ENCODE measurements at places on chromosomes 1 and 21. TPM values are rescaled to one million over a fixed set of nuclear protein-coding genes. Genes with fewer than 3 reads are reported as not detected.

GRCh38 chr21:45857761-45858160, 123.8 kb upstream of the COL6A1 start:
- H3K27ac ChIP-seq: no peak overlapping the region
- DNase-seq: no peak
- H3K36me3 ChIP-seq: no peaks in the 10 kb centered on the region
- H3K4me1 ChIP-seq: no peaks in the 10 kb centered on the region
- no peaks in the 10 kb centered on the region for H3K27me3 ChIP-seq

DNA sequence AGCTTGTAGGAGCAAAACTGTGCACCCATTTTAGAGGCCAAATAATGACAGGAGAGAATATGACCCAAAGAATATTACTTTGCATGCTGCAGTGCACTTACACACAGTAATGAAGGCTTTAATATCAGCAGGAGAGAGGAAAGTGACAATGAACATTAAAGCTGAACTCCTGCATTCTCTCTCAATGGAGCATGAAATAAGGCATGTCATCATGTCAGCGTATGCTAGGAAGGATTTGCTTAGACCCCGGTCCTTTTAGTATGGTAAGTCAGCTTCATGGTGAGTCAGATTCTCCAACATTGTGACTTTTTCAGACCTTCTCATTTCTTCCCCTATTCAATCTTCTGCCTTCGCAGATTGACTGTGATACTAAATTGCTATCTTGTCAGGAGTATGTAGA, 210.7 kb upstream of the TMPRSS15 start:
- no peak for DNase-seq
- H3K4me3 ChIP-seq: no peak overlapping the region
- H3K36me3 ChIP-seq: no peaks in the 10 kb centered on the region
- H3K27ac ChIP-seq: no peak overlapping the region
- no peaks in the 10 kb centered on the region for H3K4me1 ChIP-seq

DNA sequence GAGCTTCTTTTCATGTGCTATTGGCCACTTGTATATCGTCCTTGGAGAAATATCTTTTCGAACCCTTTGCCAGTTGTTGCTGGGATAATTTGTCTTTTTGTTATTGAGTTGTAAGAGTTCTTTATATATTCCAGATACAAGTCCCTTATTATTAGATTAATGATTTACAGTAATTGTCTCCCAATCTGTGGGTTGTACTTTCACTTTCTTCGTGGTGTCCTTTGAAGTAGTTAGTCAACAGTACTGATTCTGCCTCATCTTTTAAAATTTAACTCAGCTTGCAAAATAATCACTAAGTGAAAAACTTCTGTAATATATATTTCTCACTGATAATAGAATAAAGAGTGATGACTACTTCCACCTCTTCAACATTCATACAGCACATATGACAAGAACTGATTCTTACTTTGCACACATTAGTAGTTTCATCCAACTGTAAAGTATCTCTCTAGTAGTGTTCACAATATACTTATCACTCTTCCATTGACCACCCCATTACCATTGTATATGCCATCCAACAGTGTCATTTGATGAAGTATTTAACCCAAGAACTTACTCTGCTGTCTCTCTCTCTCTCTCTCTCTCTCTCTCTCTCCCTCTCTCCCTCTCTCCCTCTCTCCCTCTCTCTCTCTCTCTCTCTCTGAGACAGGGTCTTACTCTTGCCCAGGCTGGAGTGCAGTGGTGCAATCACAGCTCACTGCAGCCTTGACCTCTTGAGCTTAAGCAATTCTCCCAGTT, 104.2 kb upstream of the DMRTA2 start:
- peaks cover 34% of the 10 kb centered on the region for H3K36me3 ChIP-seq
- H3K4me1 ChIP-seq: no peaks in the 10 kb centered on the region
- DNase-seq: no peak
- H3K27me3 ChIP-seq: no peaks in the 10 kb centered on the region
- H3K27ac ChIP-seq: no peak overlapping the region

- H3K4me1 ChIP-seq: no peaks in the 10 kb centered on the region
- no peak overlapping the region for H3K27ac ChIP-seq
- DNase-seq: no peak
- no peaks in the 10 kb centered on the region for H3K27me3 ChIP-seq
Observed at GRCh38 chr1:227773558-227773957, 38.3 kb downstream of the SNAP47 start.

PTCH2 gene
- total RNA-seq: 0.45 TPM

DNA sequence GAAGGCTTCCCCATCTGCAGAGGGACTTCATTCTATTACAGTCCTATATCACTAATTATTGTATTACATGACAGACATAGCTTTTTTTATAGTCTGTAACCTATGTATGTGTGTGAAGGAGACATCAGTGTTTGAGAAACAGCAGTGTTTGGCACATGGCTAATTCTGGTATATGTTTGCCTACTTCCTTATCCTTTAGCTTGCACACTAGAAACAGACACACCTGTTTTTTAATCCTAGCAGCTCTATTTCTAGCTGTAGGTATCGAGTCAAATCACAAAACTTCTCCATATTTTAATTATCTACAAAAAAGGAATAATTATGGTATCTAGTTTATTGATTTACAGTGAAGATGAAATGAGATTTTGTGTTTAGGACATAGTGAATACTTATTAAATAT, 129.4 kb upstream of the CACYBP start:
- no peaks in the 10 kb centered on the region for H3K36me3 ChIP-seq
- H3K27me3 ChIP-seq: no peaks in the 10 kb centered on the region
- H3K4me3 ChIP-seq: no peak overlapping the region
- H3K4me1 ChIP-seq: peaks cover 5% of the 10 kb centered on the region

CELA2B gene
- total RNA-seq: not detected

GRCh38 chr1:14672005-14672404, 73.5 kb downstream of the KAZN start:
- no peak for DNase-seq
- H3K27me3 ChIP-seq: no peaks in the 10 kb centered on the region
- H3K4me3 ChIP-seq: no peak overlapping the region
- H3K36me3 ChIP-seq: no peaks in the 10 kb centered on the region

PEAR1 gene
- 6.3 TPM for total RNA-seq

DNA sequence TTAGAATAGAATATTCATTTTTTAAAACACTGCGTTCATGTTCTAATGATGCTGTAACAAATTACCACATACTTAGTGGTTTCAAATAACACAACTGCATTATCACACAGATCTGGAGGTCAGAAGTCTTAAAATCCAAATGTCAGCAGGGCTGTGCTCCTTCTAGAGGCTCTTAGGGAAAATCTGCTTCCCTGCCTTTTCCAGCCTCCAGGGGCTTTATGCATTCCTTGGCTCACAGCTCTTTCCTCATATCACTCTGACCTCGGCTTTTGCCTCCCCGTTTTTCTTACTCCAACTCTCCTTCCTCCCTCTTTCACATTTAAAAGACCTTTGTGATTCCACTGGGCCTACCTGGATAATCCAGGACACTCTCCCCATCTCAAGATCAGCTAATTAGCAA, 18.6 kb upstream of the FMN2 start:
- H3K36me3 ChIP-seq: no peaks in the 10 kb centered on the region
- no peak overlapping the region for H3K27ac ChIP-seq
- no peak for DNase-seq
- H3K27me3 ChIP-seq: no peaks in the 10 kb centered on the region
- no peaks in the 10 kb centered on the region for H3K4me1 ChIP-seq

DNA sequence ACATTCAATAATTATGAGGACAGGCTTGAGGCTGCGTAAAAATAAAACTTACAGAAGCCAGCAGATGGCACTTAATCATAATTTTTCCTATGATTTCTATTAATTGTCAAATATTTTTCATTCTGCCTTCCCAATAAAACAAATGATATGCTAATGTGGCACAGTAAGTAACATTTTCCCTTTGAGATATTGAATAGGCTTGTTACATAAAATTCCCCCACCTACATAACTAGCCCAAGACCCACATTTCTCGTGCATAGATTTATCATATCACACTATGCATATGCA, 55.4 kb upstream of the PTGFRN start:
- H3K27me3 ChIP-seq: no peaks in the 10 kb centered on the region
- H3K27ac ChIP-seq: no peak overlapping the region
- peaks cover 7% of the 10 kb centered on the region for H3K4me1 ChIP-seq
- H3K36me3 ChIP-seq: no peaks in the 10 kb centered on the region
- DNase-seq: no peak

DNA sequence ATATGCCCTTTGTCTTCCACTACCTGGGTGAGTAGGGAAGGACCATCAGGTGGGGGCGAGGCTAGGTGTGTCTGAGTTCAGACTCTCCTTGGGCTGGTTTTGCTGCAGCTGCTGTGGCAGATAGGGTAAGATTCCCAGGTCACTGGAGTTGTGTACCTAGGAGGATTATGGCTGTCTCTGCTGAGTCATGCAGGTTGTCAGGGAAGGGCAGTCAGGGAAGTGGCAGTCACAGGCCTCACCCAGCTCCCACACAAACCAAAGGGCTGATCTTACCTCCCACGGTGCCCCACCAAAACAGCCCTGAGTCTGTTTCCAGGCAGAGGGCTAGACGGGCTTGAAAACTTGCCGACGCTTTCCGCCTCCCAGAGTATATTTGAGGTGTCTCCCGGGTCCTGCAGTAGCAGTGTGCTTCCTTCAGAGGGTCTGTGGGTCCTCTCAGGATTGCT, 201.6 kb upstream of the PLXNA2 start:
- H3K36me3 ChIP-seq: no peaks in the 10 kb centered on the region
- H3K27me3 ChIP-seq: peaks cover 3% of the 10 kb centered on the region
- DNase-seq: no peak
- H3K4me1 ChIP-seq: no peaks in the 10 kb centered on the region
- no peak overlapping the region for H3K27ac ChIP-seq
- H3K4me3 ChIP-seq: no peak overlapping the region

CHI3L1 gene
- total RNA-seq: not detected

DNA sequence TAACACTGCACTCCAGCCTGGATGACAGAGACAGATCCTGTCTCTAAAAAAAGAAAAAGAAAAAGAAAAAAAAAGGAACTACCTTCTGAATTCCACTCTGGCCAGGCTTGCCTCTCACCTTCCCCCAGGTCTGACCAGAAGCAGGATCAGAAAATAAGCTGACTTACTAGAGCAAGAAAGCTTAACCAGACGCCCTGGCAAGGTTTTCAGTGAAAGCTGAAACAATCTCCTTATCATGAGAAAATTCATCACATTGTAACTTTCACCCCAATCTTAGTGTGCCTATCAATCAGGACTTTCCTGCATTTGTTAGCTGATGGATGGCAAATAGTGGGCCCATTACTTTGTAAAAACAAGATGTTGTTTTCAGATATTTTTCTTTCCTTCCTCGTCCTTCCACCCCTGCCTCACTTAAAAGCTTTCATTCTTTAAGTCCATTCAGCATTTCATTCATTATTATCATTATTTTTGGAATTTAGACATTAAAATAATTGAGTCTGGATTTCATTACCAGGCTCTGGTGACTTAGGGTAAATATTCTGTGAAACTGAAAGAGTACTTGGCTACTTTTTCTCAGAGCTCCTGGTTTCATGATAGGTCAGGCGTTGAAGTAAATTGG, 96.5 kb upstream of the CD34 start:
- DNase-seq: no peak
- H3K36me3 ChIP-seq: no peaks in the 10 kb centered on the region
- peaks cover 13% of the 10 kb centered on the region for H3K4me1 ChIP-seq
- H3K27me3 ChIP-seq: no peaks in the 10 kb centered on the region

PPIAL4G gene
- not detected for total RNA-seq

NCAM2 gene
- 3.8 TPM for total RNA-seq

DNA sequence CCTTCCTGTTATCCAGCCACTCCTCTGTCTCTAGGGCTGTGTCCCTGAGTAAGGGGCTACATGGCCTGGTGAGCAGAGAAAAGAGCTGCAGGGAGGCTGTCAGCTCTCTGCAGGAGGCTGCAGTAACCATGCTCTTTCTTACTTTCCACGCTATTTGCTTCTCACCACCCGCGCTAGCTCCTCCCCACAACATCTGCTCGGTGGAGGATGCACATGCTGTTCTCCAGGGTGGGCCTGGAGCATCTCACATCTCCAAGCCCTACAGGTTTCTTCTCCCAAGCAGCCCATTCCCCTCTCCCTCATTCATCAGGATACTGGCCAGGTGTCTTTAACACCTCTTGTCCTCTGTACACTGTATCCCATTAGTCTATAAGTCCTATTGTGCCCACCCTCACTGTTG, 103.8 kb downstream of the IER5 start:
- DNase-seq: no peak
- no peaks in the 10 kb centered on the region for H3K27me3 ChIP-seq
- H3K4me1 ChIP-seq: peaks cover 11% of the 10 kb centered on the region

CHD1L gene
- 6.4 TPM for total RNA-seq

CD5L gene
- 0.19 TPM for total RNA-seq

GRCh38 chr1:6303397-6304012, 42.6 kb upstream of the GPR153 start:
- H3K4me3 ChIP-seq: no peak overlapping the region
- H3K4me1 ChIP-seq: no peaks in the 10 kb centered on the region
- H3K27me3 ChIP-seq: no peaks in the 10 kb centered on the region
- H3K27ac ChIP-seq: no peak overlapping the region
- no peaks in the 10 kb centered on the region for H3K36me3 ChIP-seq

DNA sequence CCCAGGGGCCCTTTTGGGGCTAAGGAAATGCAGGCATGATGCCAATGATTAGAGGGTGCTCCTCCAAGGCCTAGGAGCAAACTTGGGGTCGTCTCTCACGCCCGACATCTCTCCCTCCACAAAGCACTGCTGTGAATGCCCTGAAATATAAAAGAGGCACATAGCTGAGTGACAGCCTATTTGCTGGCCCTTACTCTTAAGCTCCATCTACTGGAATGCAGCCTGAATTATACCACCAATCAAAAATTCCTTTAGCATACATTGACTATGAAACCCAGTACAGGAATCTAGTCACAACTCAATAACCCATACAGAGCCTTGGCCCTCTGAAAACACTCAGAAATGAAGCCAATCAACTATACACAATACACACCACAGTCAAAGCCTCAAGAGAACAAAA, 105.5 kb downstream of the LRIG2 start:
- no peaks in the 10 kb centered on the region for H3K4me1 ChIP-seq
- no peaks in the 10 kb centered on the region for H3K27me3 ChIP-seq
- no peak overlapping the region for H3K4me3 ChIP-seq
- no peak overlapping the region for H3K27ac ChIP-seq
- H3K36me3 ChIP-seq: no peaks in the 10 kb centered on the region
- no peak for DNase-seq

DNA sequence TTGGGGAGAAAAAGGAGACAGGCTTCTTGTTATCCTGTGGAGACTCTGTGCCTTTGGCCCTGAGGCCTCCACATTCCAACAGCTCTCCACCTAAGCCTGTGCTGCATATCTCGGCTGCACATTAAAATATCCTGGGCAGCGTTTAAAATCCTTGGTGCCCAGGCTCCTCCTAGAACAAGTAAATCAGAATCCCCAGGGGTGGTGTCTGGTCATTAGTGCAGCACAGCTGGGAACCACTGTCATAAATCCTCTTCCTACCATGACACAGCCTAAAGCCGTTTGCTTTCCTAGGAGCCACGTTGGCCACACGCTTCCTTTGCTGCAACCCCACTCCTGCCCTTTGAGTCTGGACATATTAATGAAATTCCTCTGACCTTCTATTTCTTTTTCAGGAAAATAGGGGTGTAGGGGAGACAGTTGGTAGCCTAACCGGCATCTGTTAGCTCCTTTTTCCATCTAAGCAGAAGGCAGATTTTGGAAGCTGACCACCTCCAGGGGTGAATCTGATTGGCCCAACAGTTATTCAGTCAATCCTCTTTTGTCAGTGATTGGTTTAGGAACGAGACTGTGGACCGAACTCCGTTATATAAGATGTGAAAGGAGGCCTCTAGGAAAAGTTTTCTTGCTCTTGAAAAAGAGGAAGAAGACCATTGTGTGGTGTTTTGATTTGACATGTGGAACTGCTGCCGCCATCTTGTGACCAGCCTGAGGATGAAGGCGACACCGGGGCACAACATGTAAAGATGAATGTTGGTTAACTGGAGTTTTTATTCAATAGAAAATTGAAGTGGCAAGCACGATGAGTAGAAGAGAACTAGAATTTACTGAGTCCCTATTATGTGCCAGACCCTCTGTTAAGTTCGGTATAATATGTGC, 41.9 kb downstream of the JUN start:
- H3K27me3 ChIP-seq: no peaks in the 10 kb centered on the region
- no peak overlapping the region for H3K27ac ChIP-seq
- H3K36me3 ChIP-seq: no peaks in the 10 kb centered on the region
- H3K4me1 ChIP-seq: peaks cover 4% of the 10 kb centered on the region
- no peak overlapping the region for H3K4me3 ChIP-seq

Data from heart left ventricle (tissue), 16 donors.